ENCODE measurements at places on chromosomes 4 and X. TPM values are rescaled to one million over a fixed set of nuclear protein-coding genes. Genes with fewer than 3 reads are reported as not detected.

DNA sequence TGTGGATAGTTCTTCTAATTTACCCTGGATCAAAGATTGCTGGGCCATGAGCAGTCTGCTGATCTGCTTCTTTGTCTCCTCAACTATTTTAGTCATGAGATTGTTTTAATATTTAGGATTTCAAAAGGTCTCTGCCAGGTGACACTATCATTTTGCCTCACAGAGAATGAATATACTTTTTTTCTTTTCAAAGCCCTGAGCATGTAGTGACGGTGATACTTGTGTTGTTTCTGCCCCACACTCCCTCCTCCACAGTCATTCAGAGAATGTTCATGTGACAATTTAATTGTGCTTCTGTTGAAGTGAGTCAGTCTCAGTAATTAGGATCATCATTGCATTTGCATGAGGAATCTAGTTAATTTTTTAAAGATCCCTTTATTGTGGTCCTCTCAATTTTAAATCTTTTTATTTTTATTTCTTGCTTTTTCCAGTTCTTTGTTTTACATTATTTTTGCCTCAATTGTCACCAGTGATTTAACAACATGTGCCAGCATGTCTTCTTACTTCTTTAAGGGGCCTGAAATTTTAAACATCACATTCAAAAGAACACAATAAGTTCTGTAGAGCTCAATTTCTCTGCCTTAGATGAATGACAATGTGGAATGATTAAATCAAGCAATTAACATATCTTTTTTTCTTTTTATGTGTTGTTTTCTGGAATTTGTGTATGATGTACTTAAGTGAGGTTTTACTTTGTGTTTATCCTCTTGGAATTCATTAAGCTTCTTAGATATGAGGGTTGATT lies 12.3 kb downstream of the MMRN1 start:
- H3K27ac ChIP-seq = no peak overlapping the region
- no peaks in the 10 kb centered on the region for H3K4me1 ChIP-seq
- no peak for DNase-seq
- H3K4me3 ChIP-seq = no peak overlapping the region
- no peaks in the 10 kb centered on the region for H3K27me3 ChIP-seq
- no peaks in the 10 kb centered on the region for H3K36me3 ChIP-seq

Gene BST1
- total RNA-seq = 11.8 TPM

DNA sequence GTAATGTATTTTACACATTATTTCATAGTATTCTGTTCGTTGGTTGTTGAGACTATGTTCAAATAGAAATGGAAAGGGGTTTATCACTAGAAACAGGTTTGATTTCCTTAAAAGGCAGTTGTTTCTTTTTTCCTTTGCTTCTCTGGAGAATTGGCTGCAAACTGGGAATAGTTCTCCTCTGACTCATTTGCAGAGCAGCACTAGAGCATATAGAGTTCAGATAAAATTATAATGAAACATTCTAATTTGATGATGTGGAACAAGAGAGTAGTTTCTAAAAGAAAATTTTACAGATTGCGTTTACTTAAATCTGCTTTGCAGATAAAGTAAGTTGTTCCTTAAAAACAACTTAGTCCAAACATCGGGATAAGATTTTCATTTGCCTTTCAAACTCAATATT lies 29.7 kb downstream of the SYNPO2 start:
- no peaks in the 10 kb centered on the region for H3K27me3 ChIP-seq
- H3K27ac ChIP-seq = peak overlapping the region; percentile 76
- no peak overlapping the region for H3K4me3 ChIP-seq

Gene NR0B1
- total RNA-seq = not detected

- peak; percentile 74 for DNase-seq
- H3K36me3 ChIP-seq = no peaks in the 10 kb centered on the region
- H3K27ac ChIP-seq = no peak overlapping the region
- no peaks in the 10 kb centered on the region for H3K27me3 ChIP-seq
These were observed 253.2 kb upstream of the RASGEF1B start for GRCh38 chr4:81724925-81725329.

- H3K4me1 ChIP-seq = no peaks in the 10 kb centered on the region
- no peaks in the 10 kb centered on the region for H3K36me3 ChIP-seq
- H3K27ac ChIP-seq = no peak overlapping the region
- no peak overlapping the region for H3K4me3 ChIP-seq
These were observed 34.1 kb downstream of the FHDC1 start for GRCh38 chr4:152970102-152970820.

DNA sequence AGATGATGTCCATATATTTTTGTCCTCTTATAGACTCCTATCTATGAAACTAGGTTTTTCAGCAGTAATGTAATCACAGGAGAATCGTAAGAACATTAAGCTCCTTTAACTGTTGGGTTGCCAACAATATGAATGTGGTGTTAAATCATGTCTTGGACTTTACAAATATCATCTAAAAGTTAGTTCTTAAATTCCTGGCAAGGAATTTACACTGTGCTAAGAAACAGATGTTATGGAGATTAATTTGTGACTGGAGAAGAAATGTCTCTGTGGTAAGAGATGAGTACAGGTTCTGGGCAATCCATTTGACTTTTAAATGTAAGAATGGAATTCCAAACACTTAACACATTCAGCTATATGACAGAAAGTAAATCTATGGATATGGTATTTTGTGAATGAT lies 34.6 kb downstream of the CNKSR2 start:
- DNase-seq = no peak
- no peaks in the 10 kb centered on the region for H3K36me3 ChIP-seq
- H3K4me3 ChIP-seq = no peak overlapping the region
- H3K4me1 ChIP-seq = no peaks in the 10 kb centered on the region
- no peak overlapping the region for H3K27ac ChIP-seq
- no peaks in the 10 kb centered on the region for H3K27me3 ChIP-seq

GRCh38 chr4:168790898-168791297 lies 219.2 kb downstream of the CBR4 start:
- no peaks in the 10 kb centered on the region for H3K4me1 ChIP-seq
- H3K4me3 ChIP-seq = no peak overlapping the region
- no peak for DNase-seq
- H3K36me3 ChIP-seq = no peaks in the 10 kb centered on the region

Gene DRP2
- 5.8 TPM for total RNA-seq

DNA sequence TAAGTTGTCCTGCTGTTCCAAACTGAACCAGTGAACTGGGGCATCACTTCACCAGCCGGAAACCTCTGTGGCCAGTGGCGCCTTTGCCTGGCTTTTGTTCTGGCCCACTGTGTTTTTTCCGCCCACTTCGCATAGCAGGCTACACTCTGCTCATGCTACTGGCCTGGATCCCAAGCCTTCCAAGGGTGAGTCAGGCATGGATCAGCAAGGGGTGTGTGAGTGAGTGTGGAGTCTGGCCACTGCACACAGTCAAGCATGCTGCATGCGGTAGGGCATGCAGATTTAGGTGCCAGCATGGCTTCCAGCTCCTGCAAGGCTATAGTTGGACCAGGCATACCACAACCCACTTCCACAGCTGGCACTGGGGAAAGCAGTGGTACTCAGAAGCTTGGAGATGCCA lies 1967.9 kb downstream of the C4orf33 start:
- no peaks in the 10 kb centered on the region for H3K27me3 ChIP-seq
- no peak overlapping the region for H3K4me3 ChIP-seq
- DNase-seq = no peak
- no peaks in the 10 kb centered on the region for H3K36me3 ChIP-seq

- H3K27ac ChIP-seq = peak overlapping the region; percentile 53
- no peaks in the 10 kb centered on the region for H3K36me3 ChIP-seq
- no peak for DNase-seq
- no peak overlapping the region for H3K4me3 ChIP-seq
- H3K27me3 ChIP-seq = no peaks in the 10 kb centered on the region
These were observed 48.5 kb downstream of the APOOL start for GRCh38 chrX:85052205-85052604.

Gene TRIM61
- 0.36 TPM for total RNA-seq

Gene SPANXN3
- not detected for total RNA-seq

DNA sequence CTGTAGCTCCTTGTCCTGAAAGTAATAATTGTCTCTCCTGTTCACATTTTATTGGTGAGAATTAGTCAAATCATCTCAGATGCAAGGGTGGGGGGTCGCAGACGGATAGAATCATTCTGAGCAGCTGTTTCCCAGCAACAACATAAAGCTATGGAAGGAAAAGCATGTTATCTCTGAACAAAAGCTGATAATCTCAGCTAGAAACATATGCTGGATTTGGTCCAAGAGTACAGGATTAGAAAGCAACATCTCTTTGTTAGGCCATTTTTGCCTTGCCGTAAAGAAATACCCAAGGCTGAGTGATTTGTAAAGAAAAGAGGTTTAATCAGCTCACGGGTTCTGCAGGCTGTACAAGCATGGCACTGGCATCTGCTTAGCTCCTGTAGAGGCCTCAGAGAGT lies 472.8 kb upstream of the BOD1L1 start:
- no peaks in the 10 kb centered on the region for H3K4me1 ChIP-seq
- H3K27ac ChIP-seq = no peak overlapping the region
- H3K36me3 ChIP-seq = no peaks in the 10 kb centered on the region
- no peaks in the 10 kb centered on the region for H3K27me3 ChIP-seq

DNA sequence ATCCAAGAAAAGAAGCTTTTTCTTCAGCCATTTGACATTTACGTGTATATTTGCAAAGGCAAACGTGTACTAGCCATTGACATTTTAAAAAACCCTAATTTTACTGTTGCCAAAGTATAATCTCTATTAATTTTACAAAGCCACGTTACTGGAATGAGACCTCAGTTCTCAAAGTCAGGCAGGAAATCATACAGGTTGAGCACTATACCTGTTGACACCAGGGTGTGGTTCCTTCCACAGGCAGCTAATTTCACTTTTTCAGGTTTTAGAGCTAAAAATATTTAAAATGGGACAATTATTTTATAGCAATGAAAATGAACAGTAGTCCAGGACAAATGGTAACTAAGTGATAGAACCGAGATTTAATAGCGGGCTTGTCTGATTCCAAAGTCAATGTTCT lies 6.5 kb downstream of the RPGR start:
- no peaks in the 10 kb centered on the region for H3K36me3 ChIP-seq
- no peak overlapping the region for H3K4me3 ChIP-seq
- H3K27ac ChIP-seq = no peak overlapping the region
- H3K4me1 ChIP-seq = peaks cover under 1% of the 10 kb centered on the region
- no peak for DNase-seq
- no peaks in the 10 kb centered on the region for H3K27me3 ChIP-seq

Gene GCNA
- 5.0 TPM for total RNA-seq

GRCh38 chr4:95107004-95107403 lies 349.2 kb downstream of the BMPR1B start:
- H3K36me3 ChIP-seq = no peaks in the 10 kb centered on the region
- no peak overlapping the region for H3K27ac ChIP-seq
- H3K4me1 ChIP-seq = no peaks in the 10 kb centered on the region
- DNase-seq = no peak

GRCh38 chrX:121160987-121161386 lies 113.6 kb downstream of the GLUD2 start:
- no peak overlapping the region for H3K27ac ChIP-seq
- H3K4me1 ChIP-seq = no peaks in the 10 kb centered on the region
- no peak overlapping the region for H3K4me3 ChIP-seq
- no peaks in the 10 kb centered on the region for H3K27me3 ChIP-seq

DNA sequence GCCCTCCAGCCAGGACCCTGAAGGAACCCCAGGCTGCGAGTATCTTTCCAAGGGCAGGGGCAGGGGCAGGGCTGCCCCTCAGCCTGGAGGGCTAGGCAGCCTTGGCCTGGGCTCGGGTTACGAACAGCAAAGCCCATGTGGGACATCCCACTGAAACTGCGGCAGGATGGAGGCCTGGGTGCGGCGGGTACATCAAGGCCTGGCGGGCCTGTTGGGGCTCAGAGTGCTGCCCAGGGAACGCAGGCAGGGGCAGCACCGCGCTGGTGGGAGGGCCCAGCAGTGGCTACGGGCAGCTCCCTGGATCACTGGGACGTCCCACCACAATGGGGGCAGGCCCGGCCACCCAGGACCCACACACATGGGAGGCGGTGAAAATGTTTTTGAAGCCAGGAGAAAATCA lies 10.9 kb downstream of the NAT8L start:
- H3K27ac ChIP-seq = no peak overlapping the region
- DNase-seq = peak; percentile 39
- peaks cover 18% of the 10 kb centered on the region for H3K27me3 ChIP-seq
- H3K4me1 ChIP-seq = no peaks in the 10 kb centered on the region

DNA sequence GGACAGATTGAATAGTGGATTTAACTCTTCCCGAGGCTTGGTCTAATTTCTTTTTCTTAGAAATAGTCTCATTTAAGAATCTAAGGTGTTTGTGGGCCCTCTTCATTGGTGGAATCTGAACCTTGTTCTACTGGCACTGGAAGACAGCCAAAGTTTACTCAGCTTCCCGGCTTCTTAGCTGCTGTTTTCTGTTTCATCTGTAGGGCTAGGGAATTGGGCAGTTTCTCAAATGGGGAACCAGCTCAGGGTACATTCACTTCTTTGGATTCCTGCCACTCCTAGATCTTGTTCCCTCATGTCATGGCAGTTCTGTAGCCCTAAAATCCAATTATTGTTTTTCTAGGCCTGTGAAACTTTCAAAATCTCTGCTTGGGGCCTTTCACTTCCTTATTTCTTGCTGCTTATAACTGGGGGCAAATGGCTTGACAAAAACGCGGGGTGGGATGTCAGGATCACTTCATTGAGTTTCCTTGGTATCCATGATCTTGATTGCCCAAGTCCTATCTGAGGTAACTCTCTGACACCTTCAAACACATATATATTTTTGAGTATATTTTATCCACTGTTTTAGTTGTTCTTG lies 985.0 kb downstream of the C4orf33 start:
- H3K4me3 ChIP-seq = no peak overlapping the region
- H3K4me1 ChIP-seq = no peaks in the 10 kb centered on the region
- H3K36me3 ChIP-seq = no peaks in the 10 kb centered on the region
- DNase-seq = no peak
- H3K27me3 ChIP-seq = no peaks in the 10 kb centered on the region
- no peak overlapping the region for H3K27ac ChIP-seq

Gene FUNDC1
- 10.7 TPM for total RNA-seq

GRCh38 chr4:149972407-149972806 lies 105.8 kb upstream of the DCLK2 start:
- H3K36me3 ChIP-seq = no peaks in the 10 kb centered on the region
- H3K27ac ChIP-seq = no peak overlapping the region
- no peaks in the 10 kb centered on the region for H3K4me1 ChIP-seq
- no peak overlapping the region for H3K4me3 ChIP-seq
- no peak for DNase-seq

DNA sequence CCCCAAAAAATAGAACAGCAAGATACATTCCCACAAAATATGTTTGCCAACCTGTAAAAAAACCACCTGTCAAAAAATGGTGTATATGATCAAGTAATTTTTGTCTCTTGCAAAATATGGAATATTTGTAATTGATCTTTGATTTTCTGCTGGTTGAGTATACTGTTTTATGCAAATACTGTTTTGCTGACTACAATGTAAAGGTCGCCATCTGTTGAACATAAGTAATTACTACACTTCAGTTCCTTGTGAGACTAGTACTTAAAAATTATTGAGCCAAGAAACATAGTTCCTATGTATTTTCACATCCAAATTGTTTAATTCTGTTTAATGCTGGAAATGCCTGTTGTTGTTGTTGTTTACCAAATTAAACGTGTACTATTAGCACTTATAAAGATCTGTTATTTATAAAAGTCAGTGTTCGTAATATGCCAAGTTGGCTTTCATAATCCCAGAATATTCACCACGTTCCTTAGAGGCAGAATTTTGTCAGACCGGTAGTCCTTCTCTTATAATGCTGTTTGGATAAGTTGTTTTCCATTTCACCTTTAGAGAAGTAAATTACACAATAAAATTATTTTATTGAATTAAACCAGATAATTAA lies 144.2 kb downstream of the PDLIM5 start:
- H3K4me1 ChIP-seq = no peaks in the 10 kb centered on the region
- H3K27me3 ChIP-seq = no peaks in the 10 kb centered on the region
- H3K27ac ChIP-seq = no peak overlapping the region
- no peak for DNase-seq
- H3K4me3 ChIP-seq = no peak overlapping the region
- H3K36me3 ChIP-seq = no peaks in the 10 kb centered on the region

Gene PDGFC
- total RNA-seq = 21.9 TPM

GRCh38 chr4:77880784-77881183 lies 18.2 kb downstream of the MRPL1 start:
- H3K36me3 ChIP-seq = peaks cover 15% of the 10 kb centered on the region
- H3K27ac ChIP-seq = no peak overlapping the region
- H3K4me3 ChIP-seq = no peak overlapping the region
- no peaks in the 10 kb centered on the region for H3K4me1 ChIP-seq
- no peaks in the 10 kb centered on the region for H3K27me3 ChIP-seq
